ENCODE measurements at places on chromosomes 2 and 18.

DNA sequence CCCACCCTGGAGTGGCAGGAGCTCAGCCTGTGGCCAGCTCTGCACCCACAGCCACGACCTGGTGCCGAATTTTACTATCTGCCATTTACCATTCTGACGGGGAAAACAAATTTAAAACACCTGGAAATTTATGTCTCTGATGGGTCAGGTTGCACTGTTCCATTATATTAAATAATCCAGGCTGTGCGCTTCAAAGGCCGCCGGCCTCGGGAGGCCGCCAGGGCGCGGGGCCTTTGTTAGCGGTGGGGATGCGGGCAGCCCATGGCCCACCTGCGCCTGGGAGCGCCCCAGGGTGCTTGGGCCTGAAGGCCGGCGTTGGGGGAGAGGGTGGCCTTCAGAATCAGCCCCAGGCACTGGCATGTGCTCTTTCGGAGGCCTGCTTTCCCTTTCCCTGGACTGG lies 276.9 kb downstream of the SRBD1 start:
- DNase-seq: no peak

- DNase-seq: no peak
These were observed 38.6 kb downstream of the STK25 start for GRCh38 chr2:241469746-241470145.

DNA sequence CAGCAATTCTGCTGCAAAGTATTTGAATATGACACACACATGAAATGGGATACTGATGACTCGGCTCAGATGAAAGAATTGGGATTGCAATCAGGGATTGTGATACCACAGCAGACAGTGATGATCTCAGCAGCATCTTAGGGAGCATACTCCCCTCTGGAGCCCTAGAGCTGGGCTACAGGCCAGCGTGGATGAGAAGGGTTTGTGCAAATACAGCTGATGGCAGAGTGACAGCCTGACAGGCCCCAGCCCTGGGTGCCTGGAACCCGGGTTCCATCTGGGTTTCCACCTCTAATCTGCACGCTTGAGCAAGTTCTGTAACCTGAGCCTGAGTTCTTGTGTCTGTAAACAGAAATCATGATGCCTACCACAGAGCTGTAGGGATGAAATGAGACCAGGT lies 418.0 kb downstream of the LRATD1 start:
- DNase-seq: peak; percentile 87

DNA sequence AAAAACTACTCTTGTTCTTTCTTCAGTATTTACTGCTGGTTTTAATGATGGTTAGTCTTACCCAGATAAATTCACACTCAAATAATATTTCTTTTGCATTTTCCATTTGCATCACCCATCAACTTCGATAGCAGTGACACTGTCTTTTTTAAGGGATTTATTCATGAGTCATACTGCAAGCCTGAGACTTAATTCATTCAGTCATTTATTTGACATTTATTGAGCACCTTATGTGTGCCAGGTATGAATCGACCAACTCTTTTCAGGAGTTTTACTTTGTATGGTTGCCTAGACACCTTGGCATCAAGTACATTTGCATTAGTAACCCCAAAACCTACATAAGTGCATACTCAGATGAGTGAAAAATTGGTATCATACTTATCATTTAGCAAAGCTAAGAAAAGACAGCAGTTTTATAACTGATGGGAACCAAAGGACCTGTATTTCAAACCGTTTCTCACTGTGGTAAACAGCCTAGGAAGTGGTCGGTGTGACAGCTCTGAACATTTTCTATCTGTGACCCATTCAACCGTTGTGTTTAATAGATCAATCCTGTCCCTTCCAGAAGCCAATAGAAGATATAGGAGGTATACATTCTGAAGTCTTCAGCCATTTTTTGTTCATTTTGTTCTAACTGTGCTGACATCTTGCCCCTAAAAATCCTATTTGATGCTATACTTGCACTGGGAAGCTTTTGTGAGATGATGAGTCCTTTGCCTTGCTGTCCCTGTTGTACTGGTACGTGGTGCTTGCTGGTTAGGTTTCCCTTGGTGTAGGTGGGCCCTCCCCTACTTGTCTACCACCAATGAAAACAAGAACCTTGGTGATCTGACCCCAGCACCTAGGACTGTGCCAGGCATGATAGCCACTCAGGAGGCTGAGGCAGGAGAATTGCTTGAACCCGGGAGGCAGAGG lies 484.7 kb upstream of the RAB12 start:
- no peak for DNase-seq

DNA sequence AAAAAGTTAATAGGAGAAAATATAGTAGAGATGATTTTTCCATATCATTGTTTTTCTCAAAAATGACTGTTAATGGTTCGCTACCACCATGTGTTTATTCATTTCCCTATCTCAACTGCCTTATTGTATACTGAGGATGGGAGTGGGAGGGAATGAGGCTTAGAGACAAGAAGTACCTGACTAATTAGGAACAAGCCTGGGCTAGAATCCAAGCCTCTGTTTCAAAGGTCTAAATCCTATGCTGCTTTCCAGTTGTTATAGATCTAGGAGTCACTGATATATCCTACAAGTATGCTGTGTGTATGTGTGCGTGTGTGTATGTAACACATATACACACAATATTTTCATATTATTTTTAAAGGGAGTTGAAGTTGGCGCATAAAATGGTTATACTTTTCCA lies 465.9 kb downstream of the EPHA4 start:
- no peak for DNase-seq

DNA sequence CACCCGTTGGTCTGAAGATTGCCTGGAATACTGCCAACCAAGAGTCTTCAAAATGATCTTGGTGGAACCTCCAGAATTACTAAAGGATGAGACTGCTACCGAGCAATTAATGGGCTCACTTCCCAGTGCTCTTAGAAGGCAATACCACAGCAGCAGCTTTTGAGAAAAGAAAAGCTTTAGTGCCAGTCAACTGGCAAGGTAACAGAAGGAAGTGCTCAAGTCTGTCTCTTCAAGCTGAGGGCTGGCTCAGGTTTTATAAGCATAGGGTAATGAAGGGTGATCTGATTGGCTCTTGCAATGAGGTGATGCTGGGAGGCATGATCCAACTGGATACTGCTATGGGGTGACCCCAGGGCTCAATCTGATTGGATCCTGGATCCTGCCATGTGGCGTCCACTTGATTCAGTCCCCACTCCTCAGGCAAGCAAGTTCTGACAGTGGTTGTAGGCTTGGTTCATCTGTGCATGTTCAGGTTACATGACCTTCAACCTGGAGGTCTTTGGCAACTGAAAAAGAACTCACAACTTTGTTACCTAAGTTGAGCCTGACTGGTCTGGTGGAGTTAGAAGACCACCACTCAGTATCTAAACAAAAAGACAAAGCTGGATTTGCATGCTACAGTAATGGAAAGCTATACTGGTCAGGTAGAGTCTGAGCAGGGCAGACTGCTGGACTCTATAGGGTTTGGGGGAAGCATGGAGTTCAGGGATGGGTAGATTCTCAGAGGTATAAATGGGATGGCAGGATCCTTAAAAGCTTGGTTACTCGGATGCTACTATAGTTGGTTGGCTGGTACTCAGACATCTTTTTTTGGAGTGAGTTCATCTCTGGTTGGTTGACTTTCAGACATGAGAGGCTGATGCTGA lies 14.0 kb upstream of the RIF1 start:
- DNase-seq: no peak
